AG10803 (cell line): ENCODE measurements at places on chromosomes 4 and X.
A peak's percentile ranks its signal among the peaks of the same experiment; 100 is the strongest.

GRCh38 chr4:39706741-39707511 is 9.0 kb downstream of the UBE2K start:
- DNase-seq = peak; percentile 55

GRCh38 chr4:3440979-3441500 is 728 bp upstream of the HGFAC start:
- DNase-seq = peak; percentile 26

DNA sequence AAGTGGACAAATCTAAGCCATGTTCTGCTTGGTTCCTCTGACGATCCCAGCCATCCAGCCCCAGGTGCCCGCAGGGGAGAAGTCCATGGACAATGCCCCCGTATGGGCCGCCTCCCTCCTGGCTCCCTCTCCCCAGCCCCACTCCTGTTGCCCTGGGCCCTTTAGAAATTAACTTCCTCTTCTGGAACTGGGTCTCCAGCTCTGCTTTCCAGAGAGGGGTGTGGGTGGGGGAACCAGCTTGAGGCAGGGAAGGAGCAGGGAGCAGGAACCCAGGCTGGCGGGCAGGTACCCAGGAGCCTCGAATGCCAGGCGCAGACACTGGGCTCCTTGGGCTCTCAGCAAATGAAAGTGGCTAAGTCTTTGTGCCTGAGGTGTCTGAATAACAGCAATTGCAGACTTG is 12.7 kb upstream of the ABLIM2 start:
- no peak for DNase-seq

GRCh38 chrX:107750861-107751445 is 24.6 kb downstream of the TSC22D3 start:
- no peak for DNase-seq

- DNase-seq = no peak
These were observed 449.7 kb downstream of the PCDH10 start for GRCh38 chr4:133598779-133599178.

DNA sequence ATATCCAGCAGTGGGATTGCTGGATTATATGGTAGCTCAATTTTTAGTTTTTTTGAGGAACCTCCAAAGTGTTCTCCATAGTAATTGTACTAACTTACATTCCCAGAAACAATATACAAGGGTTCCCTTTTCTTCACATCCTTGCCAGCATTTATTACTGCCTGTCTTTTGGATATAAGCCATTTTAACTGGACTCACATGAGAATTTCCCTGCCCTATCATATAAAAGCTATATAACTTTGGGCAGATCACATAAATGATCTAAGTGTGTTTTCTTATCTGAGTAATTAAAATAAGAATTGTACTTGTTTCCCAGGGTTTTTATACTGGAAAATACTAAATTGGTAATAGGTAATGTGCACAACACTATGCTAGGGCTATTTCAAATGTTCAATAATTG is 25.4 kb downstream of the APOOL start:
- DNase-seq = no peak

DNA sequence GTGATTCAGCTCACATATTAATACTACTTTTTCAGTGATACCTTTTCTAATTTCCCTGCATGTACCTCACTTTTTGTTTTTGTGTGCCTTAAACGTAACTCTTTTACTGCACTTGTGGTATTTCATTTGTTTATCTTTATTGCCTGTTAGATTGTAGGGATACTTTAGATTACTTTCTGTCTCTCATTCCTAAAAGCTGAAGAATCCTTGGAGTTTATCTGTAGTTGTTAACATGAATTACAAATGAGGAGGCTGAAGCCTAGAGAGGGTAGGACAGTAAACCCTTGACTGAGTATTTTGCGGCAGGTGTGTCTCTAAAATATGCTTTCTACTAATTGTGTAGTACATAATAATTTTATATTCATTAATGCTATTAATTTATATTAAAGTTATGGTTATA is 34.9 kb downstream of the BMP2K start:
- no peak for DNase-seq

DNA sequence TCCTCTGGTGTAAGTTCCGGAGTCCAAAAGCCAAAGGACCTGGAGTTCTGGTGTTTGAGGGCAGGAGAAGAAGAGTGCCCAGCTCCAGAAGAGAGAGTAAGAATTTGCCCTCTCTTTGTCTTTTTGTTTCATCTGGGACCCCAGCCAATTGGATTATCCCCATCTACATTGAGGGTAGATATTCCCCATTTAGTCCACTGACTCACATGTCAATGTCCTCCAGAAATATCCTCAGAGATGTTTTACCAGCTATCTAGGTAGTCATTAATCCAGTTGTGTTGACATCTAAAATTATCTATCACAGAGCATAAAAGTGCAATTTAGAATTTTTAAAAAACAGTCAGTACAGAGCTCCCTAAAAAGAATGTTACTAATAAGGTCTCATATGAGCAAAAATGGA is 132.9 kb upstream of the TMEM47 start:
- no peak for DNase-seq

GRCh38 chrX:42079968-42080367 is 156.6 kb upstream of the CASK start:
- DNase-seq = peak; percentile 74

DNA sequence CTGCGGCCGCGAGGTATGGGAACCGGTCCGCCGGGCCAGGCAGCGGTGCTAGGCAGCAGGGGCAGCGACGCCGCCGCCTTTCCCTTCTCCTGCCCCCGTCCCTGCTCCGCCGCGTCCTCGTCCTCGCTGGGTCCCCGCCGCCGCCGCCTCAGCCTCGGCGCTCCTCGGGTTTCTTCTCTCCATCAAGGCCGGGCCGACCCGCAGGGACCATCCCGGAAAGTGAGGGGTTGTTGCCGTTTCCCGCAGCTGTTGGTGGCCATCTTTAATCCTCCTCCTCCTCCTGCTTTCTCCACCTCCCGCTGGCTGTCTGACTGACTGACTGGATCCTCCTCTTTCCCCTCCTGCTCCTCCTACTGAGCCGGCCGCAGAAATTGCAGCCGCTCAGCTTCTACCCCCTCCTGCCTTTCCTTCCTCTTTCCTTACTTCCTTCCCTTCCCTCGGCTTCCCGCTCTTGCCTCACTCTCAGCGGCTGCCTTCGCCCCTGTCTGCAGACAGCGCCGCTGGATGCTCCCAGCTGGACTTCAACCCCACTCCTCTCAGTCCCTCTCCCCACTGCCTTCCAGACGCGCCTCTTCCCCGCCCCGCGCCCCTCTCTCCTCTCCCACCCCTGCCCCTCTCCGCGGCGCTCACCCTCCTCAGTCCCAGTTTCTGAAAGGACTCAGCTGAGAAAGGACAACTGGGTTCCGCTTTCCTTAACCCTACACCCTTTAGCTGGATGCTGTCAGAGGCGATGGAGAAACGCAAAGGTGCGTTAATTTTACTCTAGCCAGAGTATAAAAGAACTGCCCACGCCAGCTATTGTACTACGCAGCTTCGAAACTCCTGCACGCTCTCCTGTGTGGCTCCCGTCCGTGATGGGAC is at the start of gene WDFY3:
Gene WDFY3, minus strand, starts transcription at position 309 of the 861 bp plus-strand sequence. CDS start 106,099 bp downstream, outside the sequence.
- peak; percentile 90 for DNase-seq

- DNase-seq = peak; percentile 17
These were observed 802 bp downstream of the COX18 start for GRCh38 chr4:73068491-73069337.

DNA sequence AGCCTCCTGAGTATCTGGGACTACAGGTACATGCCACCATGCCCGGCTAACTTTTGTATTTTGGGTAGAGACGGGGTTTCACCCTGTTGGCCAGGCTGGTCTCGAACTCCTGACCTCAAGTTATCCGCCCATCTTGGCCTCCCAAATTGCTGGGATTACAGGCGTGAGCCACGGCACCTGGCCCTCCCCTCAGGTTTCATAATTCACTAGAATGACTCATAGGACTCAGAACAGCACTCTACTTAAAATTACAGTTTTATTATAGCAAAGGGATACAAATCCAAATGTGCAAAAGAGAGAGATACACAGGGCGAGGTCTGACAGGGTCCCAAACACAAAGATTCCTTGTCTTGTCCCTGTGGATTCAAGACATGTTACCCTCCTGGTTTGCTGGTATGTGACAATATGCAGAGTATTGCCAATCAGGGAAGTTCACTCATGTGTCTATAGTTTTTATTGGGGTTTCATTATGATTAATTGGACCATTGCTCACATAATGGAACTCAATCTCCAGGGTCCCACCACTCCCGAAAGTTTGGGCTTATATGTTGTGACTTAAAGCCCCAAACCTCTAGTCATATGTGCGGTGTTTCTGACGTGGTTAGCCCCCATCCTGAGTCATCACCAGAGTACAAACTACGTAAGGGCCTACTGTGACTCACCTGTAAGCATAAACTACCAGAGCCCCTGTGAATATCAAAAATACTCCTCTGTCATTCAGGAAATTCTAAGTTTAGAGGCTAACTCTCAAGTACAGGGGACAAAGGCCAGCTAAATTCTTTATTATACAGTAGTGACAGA is 5.2 kb downstream of the YIPF6 start:
- peak; percentile 1 for DNase-seq

GRCh38 chr4:38166768-38167167 is 206.6 kb downstream of the PTTG2 start:
- DNase-seq = no peak

DNA sequence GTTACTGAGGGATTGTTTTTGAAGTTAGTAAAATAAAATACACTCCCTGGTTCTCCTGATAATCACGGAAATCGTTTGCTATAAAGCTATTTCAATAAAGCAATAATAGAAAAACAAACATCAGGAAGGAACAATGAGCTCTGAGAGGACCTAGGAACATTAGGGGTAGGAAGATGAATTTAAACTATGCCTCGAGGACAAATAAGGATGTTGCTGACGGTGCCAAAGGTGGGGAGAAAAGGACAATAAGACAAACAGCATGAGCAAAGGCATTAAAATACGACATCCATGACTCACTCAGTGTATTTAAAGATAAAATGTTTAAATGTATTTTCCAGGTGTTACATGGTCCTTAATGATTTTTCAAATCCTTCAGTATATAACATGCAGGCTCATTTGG is 110.3 kb downstream of the MTNR1A start:
- no peak for DNase-seq

DNA sequence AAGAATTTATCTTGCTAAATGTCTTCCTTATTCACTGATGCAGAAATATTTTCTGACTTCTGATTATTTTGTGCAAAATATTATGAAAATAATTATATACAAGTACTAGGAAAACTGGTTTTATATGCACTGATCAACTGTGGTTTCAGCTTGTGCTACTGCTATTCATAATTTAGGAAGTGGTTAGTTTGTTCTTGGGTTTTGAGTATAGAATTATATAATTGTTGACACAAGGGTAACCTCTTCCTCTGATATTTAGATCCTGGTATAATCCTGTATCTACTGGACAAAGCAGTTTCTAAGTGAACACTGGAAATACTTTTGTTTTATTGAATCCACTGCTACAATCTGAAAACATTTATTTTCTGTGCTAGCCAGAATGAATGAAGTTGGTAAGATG is 182.8 kb downstream of the PDGFC start:
- no peak for DNase-seq

DNA sequence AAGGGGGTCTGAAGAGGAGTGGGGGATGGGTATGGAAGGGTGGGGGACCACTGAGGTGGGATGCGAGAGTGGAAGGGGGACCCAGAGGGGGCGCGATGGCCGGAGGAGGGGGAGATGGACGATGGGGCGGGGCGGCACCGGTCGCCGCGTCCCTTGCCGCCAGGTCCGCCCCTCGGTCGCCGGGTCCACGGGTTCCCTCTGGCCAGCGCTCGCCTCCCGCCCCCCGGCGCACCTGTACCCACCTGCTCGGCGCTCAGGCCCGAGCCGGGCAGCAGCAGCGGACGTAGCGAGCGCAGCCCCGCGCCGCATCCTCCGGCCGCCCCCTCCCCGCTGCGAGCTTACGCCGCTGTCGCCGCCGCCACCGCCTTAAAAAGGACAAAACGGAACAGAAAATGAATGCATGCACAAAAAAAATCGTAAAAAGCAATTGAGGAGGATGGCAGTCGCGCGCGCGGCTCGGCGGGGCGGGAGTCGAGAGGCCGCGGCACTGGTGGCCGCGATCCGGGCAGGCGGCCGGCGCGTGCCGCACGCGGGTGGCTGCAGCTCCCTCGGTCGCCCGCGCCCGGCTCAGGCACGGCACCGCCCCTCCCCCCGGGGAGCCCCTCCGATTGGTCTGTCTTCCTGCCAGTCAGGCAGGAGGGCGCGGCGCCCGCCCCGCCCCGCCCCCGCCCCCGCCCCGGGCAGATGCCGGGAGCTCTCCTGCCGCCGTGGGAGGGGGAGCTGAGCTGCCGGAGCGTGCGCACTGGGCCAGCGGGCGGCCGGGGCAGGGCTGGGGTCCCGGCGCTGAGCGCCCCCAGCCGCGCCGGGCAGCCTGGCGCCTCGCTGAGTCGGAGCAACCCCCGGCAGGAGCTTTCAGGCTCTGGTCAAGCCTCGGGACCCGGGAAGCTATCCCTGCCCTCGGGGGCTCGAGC is at the start of gene JAKMIP1:
Gene JAKMIP1, minus strand, starts transcription at position 539 of the 911 bp plus-strand sequence. CDS start 87,699 bp downstream, outside the sequence.
- peak; percentile 33 for DNase-seq

GRCh38 chr4:10629394-10629793 is 55.2 kb downstream of the CLNK start:
- no peak for DNase-seq

DNA sequence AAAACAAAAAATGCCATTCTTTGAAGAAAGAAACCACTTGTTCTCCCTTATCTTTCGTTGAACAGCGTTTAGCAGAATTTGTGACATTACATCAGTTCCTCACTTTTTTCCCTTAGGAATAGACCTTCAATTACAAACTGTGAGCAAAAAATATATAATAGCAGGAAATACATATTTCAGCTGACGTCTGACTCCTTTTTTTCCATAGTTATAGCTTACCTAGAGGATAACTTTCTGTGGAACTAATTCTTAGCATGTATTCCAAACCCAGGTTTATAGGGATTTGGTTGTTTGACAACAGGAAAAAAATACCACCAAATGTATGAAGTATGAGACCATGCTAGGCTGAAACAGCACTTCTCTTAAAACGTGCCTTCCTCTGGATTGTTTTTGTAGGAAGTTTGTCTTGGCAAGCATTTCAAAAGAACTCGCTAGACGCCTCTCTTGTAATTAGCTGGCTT is 2.0 kb upstream of the LIMCH1 start:
- DNase-seq = no peak

DNA sequence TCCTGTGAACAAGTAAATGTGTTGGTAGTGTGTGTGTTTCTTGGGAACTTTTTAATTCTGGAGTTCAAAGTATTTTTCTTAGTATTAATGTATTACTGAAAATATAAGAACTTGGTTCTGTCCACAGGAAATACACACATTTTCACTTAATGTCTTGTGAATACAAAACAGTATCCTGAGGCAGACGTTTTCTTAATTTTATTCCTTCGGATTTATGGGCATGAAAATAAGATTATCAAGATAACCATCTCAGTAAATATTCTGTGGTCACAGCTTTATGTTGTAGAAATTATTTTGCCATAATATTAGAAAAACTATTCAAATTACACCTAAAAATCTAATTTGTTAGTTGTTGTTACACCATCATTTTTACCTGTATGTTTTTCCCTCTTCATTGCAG is 29.8 kb downstream of the NFKB1 start:
- no peak for DNase-seq

GRCh38 chr4:126777649-126778048 is 855.1 kb upstream of the INTU start:
- peak; percentile 89 for DNase-seq

DNA sequence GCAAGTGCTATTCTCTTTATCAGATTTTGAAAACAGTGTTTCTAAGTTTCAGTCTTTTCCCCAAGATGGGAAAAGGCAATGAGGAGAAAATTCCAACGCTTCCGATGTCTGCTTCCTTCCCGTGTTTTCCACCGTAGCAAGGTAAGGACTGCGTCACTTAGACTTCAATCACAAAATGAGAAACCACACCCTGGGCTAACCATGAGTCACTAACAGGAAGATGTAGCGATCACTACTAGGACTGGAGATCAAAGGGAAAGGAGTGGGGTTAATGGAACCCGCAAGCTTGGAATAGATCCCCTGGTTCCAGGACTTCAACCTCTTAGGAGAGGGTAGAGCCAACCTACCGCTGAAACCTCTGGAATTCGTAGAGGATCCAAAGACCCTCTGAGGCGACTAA is 250.7 kb upstream of the ZFP42 start:
- DNase-seq = no peak
